ENCODE measurements at places on chromosomes 12 and 14.

DNA sequence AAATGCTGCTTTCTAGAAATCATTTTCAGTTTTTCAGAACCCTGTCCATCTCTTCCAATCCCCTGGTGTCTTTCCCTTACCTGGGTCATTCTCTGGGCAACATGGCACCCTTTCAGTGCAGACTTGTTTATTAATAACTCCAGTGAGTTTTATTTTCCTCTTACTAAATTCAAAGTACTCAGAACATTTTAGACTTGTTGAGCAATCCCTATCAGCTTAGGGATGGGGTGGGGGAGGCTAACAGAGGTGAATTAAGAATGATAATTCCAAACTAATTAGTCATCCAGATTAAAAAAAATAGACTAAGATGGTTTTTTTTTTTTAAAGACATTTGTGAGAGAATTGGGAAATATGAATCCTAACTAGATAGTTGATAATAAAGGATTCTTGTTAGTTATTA lies 10.7 kb downstream of the GPRC5A start:
- no peak for DNase-seq

DNA sequence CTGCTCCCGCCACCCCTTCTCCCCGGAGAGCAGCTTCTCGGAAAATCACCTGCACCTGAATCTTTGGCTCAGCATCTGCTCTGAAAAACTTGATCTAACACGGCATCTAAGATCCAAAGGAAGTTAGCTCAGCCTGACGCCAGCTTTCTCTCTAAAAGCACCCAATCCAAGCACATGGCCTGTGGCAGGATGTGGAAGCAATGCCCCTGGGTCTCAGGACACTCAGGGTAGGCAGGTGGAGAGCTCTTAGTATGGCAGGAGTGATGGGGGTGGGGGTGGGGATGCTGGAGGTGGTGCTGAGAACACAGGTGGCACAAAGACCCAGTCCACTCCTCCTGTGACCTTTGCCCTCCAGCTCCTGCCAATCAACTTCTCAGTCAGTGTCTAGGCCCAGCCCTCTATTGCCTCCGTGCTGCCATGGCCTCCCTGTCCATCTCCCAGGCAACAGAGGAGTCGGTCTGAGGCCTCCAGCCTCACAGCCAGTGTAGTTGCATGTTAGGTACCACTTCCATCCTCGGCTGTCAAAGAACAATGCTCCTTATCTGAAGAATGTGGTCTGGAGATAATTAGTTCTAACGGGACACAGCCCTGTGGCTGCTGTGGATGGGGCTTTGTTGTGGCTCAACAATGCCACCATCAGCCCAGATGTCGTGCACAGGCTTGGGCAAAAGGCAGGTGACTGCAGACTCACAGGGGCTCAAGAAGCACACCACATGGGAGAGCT lies 180.0 kb upstream of the C14orf180 start:
- DNase-seq = no peak

GRCh38 chr14:39367387-39367751 lies 64.9 kb downstream of the FBXO33 start:
- DNase-seq = no peak

- DNase-seq = no peak
Measured at GRCh38 chr14:74735125-74735524, 22.2 kb downstream of the FCF1 start.

DNA sequence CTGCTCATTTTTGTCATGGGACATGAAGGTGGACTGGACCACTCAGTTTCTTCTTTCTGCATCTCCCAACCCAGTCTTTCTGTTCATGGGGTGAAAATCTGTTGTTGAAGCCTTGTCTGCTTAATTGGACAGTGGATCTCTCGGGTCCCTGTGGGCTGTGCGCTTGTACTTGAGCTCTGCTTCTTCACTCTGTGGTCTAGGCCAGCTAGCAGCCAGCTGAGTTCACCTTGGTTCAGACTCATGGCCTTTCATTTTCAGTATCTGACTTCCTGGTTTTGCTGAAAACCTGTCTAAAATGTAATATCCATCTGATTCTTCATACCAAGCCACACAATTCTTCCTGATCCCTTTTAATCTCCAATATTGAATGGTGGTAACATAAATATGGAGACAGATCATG lies 117.2 kb downstream of the LRRK2 start:
- no peak for DNase-seq

DNA sequence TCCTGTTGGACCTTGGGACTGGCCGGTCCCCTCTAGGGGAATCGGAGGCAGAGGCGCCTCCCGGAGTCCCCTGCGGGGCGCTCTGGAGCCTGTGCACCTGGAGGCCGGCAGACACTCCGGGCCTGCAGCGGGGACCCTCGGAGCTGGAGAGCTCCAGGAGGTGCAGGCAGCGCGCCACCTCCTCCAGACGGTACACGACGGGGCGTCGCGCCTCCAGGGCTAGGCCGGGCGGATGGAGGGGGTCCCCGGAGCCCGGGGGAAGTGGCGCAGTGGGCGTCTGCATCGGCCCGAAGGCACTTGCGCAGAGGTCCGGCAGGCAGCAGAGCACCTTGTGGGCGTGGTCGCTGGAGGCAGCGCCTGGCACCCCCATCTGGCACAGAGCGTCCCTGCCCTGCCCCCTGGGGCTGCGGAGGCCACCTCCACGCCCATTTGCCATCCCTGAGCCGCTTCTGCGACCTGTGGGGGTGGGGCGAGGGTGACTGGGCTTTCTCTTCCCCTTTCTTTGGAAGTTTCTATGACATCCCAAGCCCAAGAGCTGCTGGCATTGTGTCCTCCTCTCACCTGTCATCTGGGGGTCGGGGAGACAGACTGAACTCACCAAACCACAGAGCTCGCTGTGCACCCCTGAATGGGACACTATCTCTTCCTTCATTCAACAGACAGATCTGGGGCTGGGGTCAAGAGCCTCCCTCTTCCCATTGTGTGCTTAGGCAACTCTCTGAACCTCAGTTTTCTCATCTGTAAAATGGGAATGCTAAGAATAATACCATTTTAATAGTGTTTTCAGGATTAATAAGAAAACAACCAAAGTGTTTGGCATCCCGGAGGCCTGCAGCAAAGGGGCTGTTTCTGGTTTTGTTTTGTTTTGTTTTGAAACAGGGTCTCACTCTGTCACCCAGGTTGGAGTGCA lies 37.5 kb upstream of the CORO1C start:
- DNase-seq = peak; percentile 23

DNA sequence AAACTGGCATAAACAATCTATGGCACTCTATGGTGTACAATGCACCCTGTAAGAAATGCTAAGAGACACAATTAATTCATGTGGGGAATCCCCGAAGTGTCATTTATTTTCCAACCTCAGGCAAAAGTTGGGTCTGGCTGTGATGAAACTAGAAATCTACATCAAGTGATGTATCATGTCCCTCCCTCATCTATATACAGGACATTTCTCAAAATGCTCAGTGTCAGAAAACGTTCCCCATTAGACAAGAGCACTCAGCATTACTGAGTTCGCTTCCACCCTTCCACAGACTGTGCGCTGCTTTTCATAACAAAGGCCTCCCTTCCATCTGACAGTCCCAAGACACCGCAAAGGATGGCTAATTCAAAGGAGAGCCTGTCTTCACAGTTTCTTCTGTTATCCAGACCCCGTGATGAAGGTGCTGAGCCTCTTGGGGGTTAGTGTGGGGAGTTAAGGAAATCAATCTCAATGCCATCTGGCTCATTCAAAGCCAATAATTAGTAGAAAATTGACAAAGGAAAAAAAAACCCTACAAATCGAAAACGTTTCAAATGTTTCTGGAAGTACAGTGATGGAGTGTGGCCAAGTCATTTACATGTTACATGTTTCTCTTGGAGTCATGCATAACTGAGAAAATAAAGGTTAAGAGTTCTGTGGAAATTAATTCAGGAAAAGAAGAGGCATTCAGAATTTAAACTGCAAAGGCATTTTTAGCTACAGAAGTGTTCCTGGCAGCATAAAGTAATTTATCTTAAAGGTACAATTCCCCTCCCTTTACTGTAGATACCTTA lies 7.5 kb downstream of the CCDC88C start:
- DNase-seq = no peak

- no peak for DNase-seq
Measured at GRCh38 chr14:34489324-34489723, 27.3 kb upstream of the SPTSSA start.

GRCh38 chr12:84658877-84659276 lies 253.7 kb downstream of the SLC6A15 start:
- DNase-seq = peak; percentile 76

GRCh38 chr12:67068761-67069450 lies 200.3 kb upstream of the CAND1 start:
- DNase-seq = no peak

GRCh38 chr12:103455020-103455763 lies 40.6 kb downstream of the C12orf42 start:
- no peak for DNase-seq

GRCh38 chr12:84910549-84911241 lies 1.9 kb downstream of the SLC6A15 start:
- DNase-seq = peak; percentile 68

DNA sequence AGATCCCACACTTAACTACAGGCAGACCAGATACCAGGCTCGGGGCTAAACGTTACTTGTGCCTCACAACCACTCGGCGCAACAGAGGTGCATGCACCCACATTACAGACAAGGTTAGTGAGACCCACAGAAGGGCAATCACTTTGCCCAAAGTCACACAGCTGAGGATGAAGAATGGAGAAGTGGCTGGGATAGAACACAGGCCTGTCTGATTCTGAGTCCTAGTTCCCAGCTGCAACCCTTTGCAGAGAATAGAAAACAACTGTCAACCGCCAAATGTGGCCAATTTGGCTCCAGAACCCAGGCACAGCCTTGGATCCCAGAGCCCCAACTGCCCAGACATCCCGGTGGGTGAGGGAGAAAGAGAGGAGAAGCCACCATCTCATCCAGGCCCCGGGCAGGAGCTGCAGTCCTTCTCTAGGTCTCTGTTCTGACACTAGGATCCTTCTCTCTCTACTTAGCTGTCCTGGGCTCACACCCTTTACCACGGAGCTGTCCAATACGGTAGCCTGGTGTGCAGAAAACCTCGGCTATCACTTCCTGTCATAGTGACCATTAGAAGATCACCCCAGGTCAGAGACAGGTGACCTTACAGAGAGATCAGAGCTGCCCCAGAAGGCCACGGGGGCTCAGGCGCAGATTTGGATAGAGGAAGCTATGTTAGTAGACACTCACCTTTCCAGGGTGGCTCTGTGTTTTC lies 59.1 kb downstream of the FAM222A start:
- DNase-seq = no peak

DNA sequence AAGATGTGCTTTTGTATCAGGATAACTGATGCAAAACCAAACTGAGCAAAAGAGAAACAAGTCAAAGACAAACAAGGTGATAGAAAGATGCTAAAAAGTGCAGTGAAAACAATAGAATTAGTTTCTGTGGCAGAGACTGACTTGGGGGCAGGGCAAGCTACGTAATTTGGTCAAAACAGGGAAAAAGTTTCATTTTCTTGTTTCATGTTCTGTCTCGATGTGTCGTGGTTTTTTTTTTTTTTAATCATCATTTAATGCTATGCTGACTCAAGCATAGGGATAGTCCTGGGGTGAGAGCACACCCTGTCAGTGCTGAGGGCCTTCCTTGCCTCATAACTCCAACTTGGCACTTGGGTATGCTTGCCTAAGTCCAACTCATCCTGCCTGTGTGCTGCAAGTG lies 144.1 kb upstream of the PTPRQ start:
- DNase-seq = no peak

DNA sequence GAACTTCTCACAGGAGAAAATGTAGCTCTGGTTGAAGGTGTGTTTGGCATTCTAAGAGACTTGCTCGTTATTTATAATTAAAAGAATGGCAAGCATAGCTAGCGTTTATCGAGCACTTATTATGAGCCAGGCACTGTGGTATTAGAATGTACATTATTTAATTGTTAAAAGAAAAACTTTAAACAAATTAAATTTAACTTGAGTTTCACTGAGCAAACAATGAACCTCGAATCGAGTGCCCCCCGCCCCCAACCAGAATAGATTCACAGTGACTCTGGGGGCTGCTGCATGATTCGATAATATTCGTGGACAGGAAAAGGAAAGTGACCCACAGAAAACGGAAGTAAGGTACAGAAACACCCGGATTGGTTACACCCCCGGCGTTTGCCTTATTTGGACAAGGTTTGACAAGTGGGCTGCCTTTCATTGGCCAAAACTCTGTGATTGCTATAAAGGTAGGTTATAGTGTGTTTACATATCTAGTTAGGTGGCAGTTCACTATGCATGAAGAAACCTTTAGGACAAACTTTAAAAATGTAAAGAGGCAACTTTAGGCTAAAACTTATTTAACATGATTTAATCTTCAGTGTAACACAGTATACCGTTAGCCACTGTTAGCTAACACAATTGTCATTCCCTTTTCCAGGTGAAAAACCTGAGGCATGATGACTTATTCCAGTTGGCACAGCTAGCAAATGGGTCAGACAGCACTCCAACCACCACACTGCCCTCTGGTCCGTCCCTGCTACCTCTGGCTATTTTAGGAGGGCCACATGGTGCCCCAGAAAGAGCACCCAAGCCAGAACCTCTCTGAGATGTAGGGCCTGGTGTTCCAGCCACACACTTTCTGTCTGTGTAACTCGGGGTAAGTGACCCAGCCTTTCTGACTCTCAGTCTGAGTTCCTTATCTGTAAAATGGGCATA lies 7.1 kb downstream of the SCNN1A start:
- DNase-seq = no peak

GRCh38 chr14:64707661-64708060 lies 3.4 kb downstream of the PLEKHG3 start:
- no peak for DNase-seq

- DNase-seq = no peak
Measured at GRCh38 chr12:58959639-58960300, 39.5 kb upstream of the LRIG3 start.

GRCh38 chr14:66233591-66233990 lies 252.6 kb upstream of the CCDC196 start:
- DNase-seq = no peak

DNA sequence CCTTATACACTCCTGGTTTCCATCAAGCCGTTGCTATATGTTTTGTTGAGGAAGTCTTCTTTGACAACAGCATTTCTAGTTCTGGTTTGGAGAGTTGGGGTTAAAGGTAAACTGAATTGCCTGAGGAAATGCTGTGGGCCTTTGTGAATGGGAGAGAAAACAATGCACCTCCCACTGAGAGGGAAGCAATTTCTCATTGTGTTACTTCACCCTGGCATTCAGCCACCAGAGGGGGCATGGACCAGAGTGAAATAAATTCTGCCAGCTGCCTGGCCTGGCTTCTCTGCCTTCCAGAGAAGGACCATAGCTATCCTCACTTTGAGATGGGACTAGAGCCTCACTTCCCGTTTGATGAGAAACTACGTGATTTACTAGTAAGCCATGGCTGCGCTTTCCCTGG lies 475.3 kb downstream of the EGLN3 start:
- DNase-seq = peak; percentile 88

DNA sequence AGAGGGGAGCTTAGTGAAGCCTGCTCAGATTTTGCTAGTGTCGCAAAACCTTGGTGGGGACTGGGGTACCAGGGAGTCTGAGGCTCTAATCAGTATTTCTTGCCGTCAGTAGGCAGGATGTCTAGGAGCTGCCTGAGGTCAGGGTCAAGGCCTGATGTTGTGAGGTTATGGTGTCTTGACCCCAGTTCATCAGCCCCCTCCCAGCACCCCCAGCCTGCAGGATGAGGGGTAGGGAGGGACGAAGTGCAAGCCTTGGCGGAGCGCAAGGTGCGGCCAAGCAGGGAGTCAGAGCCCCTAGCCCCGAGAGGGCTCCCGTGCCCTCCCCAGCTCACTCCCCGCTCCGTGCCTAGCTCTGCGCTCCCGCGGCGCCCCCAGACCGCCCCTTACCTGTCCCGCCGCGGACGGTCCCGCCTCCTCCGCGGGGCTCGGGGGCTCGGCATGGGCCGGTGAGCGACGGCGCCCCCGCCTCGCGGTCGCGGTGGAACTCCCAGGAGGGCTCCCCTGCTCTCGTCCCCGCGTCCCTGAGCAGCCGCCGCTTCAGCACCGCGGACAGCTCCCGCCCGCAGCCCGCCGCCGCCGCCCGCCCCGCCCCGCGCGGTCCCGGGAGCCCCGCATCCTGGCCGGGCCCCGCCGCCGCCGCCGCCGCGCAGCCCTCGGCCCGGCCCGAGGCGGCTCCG lies 347 bp downstream of the SYNDIG1L start:
- DNase-seq = no peak

All from NCI-H2227 treated with DMSO at 0.1 percent for 48 hours (cell line).